ENCODE measurements at places on chromosomes 13 and 19.

DNA sequence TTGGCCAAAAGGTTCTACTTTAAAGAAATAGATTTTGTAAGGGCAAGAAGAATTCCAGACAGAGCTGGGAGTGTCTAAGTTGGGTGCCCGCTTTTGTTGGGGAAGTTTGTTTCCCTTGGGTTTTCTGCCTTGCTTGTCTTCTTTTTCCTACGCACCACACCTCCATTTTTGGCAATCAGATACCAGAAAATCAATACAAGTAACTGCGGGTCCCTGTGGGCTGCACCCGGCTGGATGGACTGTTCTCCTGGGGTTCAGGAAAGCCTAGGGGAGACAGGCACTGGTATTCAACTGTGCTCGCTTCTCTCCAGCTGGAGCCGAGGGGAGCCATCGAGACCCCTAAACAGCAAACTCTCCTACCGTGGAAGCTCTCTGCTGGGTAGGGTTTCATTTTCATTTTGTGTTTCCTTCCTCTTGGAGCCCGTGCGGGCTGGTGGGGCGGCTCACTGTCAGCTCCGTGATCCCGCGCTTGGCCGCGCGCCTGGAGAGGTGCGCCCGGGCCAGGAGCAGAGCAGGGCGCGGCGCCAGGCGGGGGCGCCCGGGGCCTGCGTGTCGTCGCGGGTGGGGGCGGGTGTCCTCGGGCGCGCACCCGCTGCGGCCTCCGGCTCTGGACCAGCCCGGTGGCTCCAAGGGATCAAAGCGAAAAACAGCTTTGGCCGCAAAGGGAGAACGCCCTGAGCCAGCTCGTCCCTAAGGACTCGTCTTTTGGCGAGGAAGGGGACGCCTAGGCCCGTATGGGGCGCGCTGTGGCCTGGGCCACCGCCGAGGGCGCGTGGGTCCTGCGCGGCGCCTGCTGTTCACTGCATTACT lies 347.2 kb downstream of the ZNF536 start:
- DNase-seq = no peak

- peak; percentile 75 for DNase-seq
Measured at GRCh38 chr19:41795031-41795461, 1.3 kb upstream of the CEACAM3 start.

- DNase-seq = peak; percentile 54
Measured at GRCh38 chr19:46718157-46718933, 1.4 kb upstream of the PRKD2 start.

DNA sequence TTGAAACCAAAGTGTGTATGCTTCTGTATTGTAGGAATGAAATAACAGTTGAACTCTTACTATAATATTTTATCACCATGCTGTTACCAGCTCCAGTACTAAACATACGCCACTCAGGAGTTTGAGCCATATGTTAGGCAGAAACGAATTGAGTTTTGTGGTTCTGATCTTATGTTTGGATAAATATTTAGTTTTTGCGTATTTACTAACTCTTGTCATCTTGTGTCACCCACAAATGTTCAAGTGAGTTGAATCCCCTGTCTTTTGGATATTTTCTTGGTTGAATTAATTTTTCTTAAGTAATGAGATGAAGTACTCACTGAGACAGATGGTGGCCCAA lies 1.5 kb downstream of the FNDC3A start:
- DNase-seq = no peak

- no peak for DNase-seq
Measured at GRCh38 chr13:64278493-64278892, 2862.8 kb upstream of the PCDH20 start.

- no peak for DNase-seq
Measured at GRCh38 chr13:79440958-79441528, 35.0 kb upstream of the RBM26 start.

GRCh38 chr19:39533003-39533512 lies 406 bp upstream of the EID2B start:
- DNase-seq = no peak

DNA sequence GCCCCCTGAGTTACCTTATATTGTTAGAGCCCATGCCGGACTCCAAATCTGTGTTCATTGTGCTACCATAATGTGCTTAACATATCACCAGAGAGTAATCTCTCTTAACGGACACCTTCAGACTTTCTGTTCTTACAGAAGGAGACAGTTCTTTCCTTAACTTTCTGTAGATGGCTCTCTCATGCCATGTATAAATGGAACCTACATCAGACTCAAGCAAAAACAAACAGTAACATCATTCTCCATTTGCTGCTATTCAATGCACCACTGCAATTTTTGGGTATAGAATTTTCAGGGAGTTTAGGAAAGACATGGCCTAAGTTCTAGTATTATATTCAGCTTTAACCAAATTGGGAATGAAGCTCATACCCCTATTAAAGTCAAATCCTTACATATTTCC lies 12.6 kb upstream of the UGGT2 start:
- DNase-seq = no peak

- DNase-seq = no peak
Measured at GRCh38 chr13:45368571-45368970, 27.6 kb upstream of the TPT1 start.

DNA sequence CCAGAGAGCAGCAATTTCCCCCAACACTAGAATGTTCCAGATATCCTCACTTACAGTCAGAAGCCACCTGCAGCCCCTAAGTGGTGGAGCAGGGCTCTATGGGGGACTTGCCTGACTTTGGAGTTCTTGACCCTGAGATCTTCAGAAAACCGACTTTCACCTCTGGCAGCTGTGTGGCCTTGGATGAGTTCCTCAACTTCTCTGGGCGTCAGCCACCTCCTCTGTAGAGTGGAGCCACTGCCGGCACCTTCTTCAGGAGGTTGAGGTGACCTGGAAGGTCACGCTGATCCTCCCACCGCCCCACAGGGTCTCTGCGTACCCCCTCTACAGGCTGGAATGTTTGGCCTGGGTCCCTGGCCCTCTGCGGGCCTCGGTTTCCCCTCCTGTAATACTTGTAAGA lies 7.1 kb upstream of the FUT5 start:
- no peak for DNase-seq

- DNase-seq = no peak
Measured at GRCh38 chr19:19563348-19563848, 25.3 kb downstream of the CILP2 start.

DNA sequence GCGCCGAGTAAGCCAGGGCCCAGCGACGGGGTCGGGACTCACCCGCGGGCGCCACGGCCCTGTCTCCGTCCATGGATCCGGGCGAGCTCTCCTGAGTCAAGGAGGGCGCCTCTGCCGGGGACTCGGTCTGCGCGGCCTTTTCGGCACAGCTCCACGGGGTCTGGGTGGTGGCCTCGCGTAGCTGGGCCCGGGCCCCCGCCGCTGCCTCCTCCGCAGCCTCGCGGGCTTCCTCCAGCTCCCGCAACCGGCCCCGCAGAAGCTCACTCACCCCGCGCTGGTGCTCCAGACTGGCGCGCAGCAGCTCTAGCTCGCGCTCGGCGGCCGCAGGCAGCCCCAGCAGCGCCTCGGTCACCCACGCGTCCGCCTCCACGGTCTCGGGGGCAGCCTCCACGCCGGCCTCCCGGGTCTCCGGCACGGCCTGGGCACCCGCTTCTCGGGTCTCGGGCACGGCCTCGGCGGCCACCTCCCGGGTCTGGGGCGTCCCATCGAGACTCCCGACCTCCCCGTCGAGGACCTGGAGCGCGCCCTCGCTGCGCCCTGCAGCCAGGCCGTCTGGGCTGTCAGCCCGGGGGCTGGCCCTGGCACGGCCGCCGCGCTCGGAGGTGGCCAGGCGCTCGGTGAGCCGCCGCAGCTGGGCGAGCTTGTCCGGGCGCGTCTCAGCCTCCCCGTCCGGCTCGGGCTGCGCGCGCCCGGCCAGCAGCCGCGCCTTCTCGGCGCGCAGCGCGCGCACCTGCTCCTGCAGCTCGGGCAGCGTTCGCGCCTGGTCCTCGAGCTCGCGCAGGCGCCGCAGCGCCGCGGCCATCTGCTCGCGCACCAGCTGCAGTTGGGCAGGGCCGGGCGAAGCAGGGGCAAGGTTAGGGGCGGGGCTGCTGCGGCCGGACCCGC lies 8.4 kb downstream of the KANK3 start:
- DNase-seq = no peak

GRCh38 chr13:77545626-77546412 lies 10.3 kb downstream of the SCEL start:
- no peak for DNase-seq

GRCh38 chr13:40517486-40518480 lies 148.7 kb downstream of the FOXO1 start:
- peak; percentile 59 for DNase-seq

- no peak for DNase-seq
Measured at GRCh38 chr13:77305266-77305665, 21.6 kb downstream of the MYCBP2 start.

DNA sequence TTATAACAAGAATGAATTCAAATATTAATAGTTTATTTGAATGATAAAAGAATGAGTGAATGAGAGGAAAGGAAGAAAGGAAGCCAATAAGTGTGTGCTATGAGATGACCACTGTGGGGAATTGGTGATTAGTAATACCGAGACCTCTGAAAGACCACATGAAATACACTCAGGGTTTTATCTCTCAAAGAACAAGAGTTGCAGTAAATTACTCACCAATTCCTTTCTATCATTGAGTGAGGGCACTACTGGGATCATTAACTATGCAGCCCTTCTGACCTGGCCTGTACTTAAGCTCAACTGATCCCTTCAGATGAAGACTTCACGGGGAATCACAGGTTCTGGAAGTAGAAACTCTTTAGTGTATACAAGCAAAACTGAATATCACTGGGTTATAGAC lies 1636.1 kb downstream of the SLITRK5 start:
- DNase-seq = no peak

GRCh38 chr13:44362394-44363040 lies 11.1 kb upstream of the SERP2 start:
- no peak for DNase-seq
